ENCODE measurements at places on chromosomes 12 and 14.
A peak's percentile ranks its signal among the peaks of the same experiment; 100 is the strongest.

- DNase-seq, result no peak
Observed at GRCh38 chr12:68602720-68603119, 8.0 kb upstream of the RAP1B start.

DNA sequence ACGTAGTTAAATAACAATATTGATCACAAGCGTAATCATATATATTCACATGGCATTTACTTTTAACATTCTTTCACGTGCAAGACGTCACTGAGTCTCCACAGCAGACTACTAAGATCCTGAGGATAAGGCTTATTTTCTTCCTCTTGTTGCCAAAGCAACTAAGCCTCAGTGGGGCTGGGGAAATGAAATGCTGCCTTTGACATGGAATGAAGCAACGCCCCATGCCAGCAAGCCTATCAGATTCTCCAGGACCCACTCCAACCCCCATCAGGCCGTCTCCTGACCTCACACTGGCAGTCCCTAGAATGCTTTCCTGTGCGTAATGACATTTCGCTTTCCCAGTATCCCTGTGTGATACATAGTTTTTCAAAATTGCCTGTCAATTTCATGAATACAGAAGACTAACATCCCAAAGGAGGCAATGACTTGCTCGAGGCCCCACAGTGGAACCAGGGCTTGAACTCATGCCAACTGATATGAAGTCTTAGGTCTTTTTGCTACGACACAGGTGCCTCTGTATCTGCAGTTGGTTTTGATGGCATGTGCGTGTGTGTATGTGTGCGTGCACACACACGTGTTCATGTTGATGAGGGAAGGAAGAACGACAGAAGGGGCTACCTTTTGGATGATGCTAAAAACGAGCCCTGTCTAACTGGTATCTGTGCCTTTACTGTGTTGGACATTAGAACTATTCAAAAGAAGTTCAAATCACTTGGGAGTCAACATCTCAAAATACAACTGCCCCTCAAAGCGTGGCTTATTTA lies 239.1 kb downstream of the VRK1 start:
- DNase-seq, result no peak

DNA sequence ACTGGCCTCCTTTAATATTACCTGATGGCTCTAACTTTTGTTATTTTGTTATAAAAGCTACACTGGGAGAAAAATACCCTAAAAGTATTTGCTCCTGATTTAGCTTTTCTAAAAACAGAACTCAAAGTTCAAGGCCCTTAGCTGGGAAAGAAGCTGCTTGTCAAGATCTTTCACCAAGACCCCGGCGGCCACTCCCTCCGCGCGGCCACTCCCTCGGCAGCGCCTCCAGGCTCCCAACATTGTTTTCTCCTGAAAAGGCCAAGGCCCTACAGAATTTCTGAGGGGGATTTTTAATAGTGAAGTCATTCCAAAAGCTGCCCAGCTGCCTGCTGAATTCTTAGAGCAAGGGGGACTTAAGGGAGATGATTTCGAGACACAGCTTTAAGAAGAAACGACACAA lies 96.4 kb downstream of the NTN4 start:
- no peak for DNase-seq

DNA sequence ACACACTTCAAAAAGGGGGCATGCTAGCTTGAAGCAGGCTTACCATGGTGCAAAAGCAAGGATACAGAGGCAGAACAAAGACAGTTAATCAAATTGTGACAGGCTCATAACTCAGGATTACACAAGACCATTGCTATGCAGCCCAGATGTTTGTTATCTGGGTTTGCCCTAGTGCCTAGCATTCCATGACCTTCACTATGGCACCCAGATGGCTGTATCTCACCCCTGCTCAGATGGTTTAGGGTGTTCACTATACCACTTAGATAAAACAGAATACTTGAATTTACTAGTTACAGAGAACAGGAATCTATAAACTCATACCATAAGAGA lies 56.2 kb downstream of the SDR9C7 start:
- DNase-seq, result no peak

GRCh38 chr12:20039562-20039961 lies 328.8 kb upstream of the PDE3A start:
- DNase-seq, result no peak

- DNase-seq, result no peak
Observed at GRCh38 chr14:99137001-99137700, 134.8 kb downstream of the BCL11B start.

DNA sequence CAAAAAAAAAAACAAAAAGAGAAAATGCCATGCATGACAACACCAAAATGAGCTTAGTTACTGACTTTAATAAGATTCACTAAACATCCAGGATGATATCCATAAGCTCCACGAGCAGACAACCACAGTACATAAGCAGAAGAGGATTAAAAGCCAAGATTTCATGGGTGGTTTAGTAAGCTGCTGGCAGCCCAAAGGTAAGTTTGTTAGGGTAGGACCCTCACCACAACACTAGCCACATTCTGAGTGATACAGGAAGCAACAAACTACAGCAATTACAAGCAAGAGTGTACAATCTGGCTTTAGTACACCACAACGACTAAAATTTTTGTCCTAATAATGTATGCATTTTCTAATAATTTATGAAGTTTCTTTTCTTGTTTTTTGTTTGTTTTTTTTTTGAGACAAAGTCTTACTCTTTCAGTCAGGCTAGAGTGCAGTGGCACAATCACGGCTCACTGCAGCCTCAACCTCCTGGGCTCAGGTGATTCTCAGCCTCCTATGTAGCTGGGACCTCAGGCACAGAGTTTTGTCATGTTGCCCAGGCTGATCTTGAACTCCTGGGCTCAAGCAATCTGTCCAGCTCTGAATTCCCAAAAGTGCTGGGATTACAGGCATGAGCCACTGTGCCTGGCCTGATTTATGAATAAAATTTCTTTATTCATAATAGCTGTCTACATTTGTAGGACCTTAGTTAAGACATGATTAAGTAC lies 221.4 kb downstream of the MED13L start:
- DNase-seq, result no peak

- no peak for DNase-seq
Observed at GRCh38 chr12:57066245-57066644, 12.3 kb downstream of the NEMP1 start.

- DNase-seq, result no peak
Observed at GRCh38 chr12:105825141-105825540, 313.6 kb downstream of the NUAK1 start.

DNA sequence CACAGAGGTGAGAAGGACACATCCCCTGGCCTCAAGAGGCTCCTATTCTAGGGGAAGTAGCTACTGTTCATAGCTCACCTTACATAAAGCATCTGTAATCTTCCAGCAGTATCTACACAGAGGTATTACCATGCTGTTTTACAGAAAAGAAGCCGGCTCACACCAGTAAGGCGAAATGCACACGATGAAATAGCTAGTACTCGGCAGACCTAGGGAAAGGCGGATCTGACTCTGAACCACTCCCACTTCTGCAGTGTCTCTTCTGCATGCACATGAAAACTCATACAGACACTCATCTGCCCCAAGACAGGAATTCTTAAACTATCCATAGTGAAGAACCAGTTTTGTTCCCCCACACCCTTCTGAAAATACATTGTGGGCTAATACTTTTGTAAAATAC lies 73.6 kb downstream of the IQSEC3 start:
- DNase-seq, result no peak

DNA sequence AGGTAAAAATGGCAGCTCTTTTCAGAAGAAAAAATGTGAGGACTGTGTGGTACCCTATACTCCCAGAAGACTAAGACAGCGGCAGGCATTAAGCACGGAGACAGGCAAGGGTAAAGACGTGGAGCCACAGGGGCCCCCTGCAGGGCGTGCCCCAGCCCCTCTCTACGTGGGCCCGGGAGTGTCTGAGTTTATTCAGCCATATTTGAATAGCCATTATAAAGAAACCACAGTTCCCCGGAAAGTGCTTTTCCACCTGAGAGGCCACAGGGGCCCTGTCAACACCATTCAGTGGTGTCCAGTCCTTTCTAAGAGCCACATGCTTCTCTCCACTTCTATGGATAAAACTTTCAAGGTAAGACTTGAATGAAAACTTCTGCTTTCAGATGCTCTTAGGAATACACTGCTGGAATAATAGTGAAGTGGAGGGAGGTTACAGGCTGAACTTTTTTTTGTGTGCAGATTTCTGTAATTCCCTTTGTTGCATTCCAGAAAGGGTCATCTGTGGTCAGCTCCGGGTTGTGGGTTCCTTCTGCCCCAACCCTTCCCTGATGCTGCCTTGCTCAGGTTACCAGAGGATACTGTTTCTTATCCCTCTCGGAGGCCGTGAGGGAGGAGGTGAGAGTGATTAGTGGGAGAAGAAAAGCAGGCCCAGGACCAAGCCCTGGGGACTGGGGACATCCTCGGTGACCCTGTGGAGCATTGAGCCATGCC lies 58.4 kb downstream of the SLC25A47 start:
- DNase-seq, result no peak

DNA sequence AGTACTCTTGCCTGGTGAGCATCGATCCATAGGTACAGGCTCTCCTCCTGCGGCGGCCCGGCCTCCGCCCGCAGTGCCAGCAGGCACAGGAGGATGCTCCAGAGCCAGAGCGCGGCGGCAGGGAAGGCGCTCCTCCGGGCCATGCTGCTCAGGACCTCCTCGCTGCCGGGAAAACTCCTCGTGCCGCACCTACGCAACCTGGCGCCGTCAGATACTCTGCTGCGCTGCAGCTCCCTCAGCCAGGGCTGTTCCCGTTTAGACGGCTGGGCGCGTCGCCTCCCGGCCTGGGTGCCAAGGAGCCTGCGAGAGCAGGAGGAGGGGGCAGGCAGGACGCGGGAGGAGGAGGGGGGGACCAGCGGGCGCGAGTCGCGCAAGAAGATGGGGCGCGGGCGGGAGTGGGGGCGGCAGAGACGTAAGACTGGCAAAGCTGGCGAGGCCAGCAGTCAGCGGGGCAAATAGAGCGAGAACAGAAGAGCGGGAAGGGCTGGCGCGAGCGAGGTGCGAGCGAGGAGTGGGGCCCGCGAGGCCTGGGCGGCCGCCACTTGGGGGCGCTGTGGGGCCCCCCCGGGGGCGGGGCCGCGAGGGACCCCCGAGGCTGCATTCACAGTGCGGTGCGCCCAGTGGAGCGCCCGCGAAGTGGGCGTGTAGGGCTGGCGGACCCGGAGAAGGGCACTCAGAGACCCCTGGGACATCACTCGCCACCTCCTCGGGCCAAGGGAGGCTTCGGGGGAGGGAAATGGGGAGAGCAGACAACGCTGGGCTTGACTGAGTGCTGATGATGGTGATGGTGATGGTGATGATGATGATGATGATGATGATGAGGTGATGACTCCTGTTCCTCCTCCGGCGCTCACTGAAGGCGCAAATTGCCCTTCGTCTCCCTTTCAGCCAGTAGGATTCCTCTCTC lies at the start of gene WIF1:
Gene WIF1 (minus strand): TSS at position 257 of the 907 bp plus-strand sequence. CDS start 114 bp downstream, at position 143.
- DNase-seq, result no peak

- DNase-seq, result no peak
Observed at GRCh38 chr12:53928054-53928835, 10.4 kb upstream of the HOXC13 start.

DNA sequence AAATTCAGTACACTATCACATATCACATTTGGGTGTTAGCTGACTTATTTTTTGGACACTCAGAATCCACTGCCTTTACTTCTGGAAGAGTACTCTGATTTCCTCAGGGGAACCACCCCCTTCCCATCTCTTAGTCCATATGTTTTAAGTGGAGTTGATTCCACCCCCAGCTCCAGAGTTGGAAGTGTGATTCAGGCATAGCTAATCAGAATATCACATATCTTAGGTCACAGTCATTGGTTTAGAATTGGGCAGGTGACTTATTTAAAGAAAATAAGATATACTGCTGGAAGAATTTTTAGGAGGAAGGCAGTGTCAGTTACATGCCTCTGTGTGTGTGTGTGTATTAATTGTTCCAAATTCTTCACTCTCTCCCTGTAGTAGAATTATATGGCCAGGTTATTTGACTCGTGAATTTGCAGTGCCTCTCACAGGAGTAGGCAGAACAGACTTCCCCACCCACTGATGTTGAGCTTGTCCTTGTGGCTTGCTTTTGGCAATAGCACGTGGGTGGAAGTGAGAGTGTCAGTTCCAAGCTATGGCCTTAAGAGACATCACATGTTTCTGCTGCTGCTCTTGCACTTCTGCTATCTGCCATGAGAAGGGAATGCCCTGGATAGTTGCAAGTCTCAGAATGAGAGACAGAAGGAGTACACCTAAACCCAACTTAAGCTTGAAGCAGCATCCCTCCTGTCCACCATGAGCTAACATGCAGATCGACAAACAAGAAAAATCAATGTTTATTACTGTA lies 6.4 kb upstream of the GAS2L3 start:
- peak; percentile 10 for DNase-seq

DNA sequence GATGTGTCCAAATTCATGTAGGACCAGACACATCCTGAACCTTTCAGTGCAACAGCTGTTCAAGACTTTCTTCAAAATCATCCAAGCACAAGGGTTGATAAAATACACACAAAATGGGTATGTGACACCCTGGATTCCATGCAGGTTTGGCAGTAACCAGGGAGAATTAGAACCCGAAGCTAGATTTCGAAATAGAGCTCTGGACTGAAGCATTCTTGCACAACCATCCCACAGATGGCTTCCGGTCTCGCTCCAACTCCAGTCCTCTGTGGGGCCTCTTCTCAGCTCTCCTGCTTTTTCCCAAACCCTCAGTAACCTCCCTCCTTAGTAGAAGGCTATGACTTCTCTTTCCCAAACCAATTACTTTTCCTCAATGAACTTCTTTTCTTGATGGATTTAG lies 171.3 kb downstream of the TTC7B start:
- no peak for DNase-seq

- DNase-seq, result no peak
Observed at GRCh38 chr14:68112442-68112841, 292.9 kb downstream of the RAD51B start.

GRCh38 chr14:99419905-99420304 lies 60.8 kb downstream of the SETD3 start:
- DNase-seq, result no peak

GRCh38 chr12:98823012-98823411 lies 177.9 kb downstream of the APAF1 start:
- no peak for DNase-seq

DNA sequence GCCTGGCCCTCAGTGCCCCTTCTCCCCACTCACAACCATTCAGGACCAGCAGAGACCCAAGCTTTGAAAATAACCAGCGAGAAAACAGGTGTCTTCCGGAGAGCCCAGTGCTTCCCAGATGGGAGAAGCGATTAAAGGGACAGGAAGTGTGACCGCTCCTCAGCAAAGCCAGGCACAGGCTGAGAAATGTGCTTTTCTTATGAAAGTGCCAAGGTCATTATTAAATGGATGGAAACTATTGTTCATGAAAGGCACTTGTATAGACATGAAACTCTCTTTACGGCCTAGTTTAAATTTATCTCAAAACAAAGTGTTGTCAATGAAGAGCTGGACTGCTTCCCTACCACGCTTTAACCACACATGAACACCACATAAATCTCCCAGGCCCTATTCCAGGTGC lies 210.4 kb downstream of the SPTSSA start:
- DNase-seq, result no peak

DNA sequence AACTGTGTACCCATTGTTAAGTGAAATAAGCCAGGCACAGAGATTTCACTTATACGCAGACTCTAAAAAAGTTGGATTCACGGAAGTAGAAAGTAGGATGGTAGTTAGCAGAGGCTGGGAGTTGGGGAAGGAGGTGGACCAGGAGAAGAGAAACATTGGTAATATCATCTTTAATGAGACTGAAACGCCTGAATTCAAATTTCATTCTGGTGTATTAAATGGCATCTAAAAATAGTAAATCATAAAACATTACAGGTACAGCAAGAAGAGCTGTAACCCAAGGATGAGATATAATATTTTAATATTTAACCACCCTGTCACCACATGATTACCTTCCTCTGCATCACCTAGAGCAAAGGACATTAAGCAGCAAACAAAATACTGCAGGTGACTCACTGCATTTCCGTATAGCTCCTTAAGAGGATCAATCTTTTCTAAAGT lies 99.4 kb downstream of the EPS8 start:
- DNase-seq, result no peak

Data from CD4-positive, alpha-beta T cell treated with Interleukin-4 for 4 hours (primary cell).